Activated effector memory CD4-positive, alpha-beta T cell treated with Interleukin-2 at 50 U/mL for 16 hours (primary cell): ENCODE measurements at places on chromosomes 7 and 10.

DNA sequence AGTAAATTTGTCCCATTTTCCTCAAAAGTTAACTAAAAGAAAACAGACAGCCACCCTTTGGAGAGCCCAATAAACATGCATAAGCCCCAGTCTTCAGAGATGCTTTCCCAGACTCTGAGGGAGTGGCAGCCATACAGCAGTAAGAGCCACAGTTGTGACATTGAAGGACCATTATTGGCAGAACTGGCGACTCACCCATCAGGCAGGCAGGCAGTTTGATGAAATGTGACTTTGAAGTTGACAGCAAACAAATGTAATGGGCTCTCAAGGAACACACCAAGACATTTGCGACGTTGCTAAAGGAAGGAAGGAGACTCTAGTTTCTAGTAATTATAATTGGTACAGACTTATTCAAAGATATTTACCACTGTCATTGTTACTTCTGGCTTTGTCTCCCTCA is 287.5 kb upstream of the PHYHIPL start:
- DNase-seq, result no peak

- no peak for DNase-seq
Observed at GRCh38 chr10:92142949-92143348, 147.9 kb downstream of the CPEB3 start.

GRCh38 chr7:20484356-20484755 is 131.1 kb upstream of the ABCB5 start:
- DNase-seq, result no peak

DNA sequence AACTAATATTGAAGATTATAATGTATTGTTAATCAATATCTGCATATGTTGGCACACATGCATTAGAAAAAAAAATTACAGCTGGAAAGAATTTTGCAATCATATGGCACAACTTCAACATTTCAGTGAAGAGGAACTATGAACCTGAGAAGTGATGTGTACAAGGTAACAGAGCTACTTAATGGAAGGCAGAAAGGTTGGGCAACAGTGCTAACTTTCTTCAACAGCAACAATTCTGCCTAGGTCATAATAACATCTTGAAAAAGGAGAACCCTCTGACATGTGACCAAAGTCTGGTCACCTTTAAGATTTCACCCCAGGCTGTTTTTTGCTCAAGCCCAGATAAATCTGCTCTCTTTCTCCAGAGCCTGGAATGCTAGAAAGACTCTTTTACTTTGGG is 47.9 kb upstream of the SKAP2 start:
- DNase-seq, result no peak

DNA sequence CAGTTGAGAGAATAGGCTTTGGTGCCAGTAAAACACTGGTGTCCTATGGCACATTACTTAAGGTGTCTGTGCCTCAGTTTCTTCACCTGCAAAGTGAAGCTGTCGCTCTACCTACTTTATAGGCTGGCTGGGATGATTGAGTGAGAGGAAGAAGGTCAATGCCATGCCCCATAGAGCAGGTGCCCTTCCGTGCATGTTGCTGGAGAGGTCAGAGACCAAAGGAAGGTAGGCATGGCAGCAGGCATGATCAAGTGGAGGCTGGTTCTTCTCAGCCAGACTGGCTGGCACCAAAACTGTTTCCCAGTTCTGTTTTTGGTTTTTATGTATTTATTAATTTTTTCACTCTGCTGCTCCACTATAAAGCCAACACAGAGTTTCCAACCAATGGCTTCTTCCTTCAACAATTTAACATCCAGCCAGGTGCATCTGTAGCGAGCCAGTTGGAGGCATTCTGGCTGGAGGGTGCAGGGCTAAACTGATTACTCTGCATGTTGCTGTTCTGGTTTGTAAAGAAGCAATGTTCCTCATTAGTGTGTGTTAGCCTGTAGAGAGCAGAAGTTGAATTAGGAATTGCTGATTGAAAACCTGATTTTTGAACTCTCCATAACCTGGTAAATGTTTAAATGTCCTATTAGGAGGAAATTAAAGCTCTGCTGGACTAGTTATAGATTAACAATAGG is 144.3 kb upstream of the TNS3 start:
- no peak for DNase-seq

- no peak for DNase-seq
Observed at GRCh38 chr7:30745261-30745941, 6.5 kb upstream of the INMT start.

DNA sequence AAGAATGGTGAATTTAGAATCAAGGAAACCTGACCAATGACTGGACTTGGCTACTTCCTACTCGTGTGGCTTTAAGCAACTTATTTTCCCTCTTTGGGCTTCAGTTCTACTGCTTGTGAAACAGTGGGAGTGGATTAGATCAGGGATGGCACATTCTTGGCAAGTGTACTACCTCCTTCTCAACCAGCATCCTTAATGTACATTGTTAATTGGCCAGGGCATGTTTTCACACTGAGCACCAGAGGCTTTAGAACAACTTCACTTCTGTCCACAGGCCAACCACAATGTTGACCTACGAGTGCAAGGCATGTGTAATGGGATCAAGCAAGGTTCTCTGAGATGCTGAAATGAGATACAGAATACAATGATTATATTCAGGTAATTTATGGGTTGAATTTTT is 315.3 kb downstream of the ADRA2A start:
- DNase-seq, result no peak

DNA sequence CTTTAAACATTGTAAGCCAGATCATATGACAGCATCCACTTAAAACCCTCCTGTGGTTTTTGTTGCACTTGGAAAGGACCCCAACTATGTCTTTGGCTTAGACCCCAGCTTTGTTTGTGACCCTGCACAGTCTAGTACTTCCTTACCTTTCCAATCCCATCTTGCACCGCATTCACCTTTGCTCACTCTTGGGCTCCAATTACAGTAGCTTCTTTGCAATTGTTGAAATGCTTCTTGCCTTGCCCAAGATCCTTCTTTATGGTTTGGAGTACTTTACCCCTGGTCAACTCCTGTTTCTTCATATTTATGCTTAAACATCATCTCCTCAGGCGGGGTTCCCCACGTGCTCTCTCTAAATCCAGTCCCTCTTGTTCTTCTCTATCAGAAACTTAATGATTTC is 162.6 kb downstream of the PTEN start:
- no peak for DNase-seq

DNA sequence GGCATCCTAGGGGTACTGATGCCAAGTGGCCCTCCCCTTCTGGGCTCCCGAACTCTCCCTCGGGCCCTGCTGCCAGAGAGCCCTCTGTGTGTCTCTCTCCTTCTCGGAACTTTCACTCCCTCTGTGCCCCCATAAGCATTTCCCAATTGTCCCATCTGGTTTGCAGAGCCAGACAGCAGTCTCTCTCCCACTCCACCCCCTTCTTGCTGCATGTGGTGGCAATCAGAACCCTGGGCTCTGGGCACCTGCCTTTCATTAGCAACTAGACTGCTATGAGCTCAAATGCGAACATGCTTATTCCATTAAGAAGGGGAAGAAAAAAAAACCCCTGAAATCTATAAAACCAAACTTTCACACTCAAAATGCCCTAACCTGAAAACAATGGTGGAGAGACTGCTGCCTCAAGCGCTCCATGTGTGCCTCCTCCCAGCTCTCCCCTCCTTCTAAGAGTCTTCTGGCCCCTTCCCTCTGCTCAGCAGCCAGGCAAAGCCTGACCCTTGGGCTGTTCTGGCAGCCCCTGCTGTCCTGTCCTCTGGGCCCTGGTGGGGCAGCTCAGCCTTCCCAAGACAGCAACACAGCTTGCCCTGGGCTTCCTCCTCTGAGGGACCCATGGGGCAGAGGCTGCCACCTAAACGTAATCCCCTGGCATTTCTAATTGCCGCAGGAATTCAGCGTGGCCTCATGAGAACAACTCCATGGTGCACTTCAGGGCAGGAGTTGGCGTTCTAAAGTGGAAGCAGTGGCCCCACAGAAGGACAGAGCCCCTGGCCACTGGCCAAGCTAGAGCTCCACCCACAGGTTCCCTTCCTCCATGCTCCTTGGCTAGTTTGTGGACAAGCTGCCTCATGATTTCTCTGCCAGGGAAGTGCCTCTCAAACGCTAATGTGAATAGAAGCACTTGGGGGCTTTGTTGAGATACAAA is 415.4 kb downstream of the PLXNA4 start:
- no peak for DNase-seq
